ENCODE measurements at places on chromosomes 1 and 21.
A peak's percentile ranks its signal among the peaks of the same experiment; 100 is the strongest.

- peak; percentile 49 for DNase-seq
Measured at GRCh38 chr1:205488074-205488723, 16.3 kb upstream of the CDK18 start.

DNA sequence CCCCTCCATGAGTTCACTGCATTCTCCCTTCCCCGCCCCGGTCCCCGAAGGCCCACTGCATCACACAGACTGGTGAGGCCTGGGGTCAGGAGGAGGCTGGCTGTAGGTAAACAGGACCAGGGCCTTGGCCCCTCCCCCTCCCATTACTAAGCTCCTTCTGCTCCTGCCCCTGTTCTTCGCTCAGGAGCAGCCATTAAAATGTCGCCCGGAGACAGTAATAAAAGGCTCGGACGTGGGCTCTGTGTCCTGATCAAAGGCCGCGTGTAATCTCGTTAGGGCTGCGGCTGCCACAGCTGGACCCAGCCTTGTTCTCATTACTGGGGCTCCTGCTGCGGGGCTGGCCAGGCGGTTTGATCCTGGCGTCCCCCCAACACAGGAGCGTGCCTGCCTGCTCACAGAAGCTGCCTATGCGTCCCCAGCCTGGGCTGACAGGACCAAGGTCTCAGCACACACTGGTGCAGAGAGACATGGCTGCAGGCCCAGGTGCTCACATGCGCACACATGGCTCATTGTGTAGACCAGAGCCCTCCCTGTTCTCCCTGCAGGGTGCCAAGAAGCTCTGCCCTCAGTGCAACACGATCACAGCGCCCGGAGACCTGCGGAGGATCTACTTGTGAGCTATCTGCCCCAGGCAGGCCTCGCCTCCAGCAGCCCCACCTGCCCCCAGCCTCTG, 24.0 kb downstream of the TMEM53 start:
- DNase-seq: no peak

DNA sequence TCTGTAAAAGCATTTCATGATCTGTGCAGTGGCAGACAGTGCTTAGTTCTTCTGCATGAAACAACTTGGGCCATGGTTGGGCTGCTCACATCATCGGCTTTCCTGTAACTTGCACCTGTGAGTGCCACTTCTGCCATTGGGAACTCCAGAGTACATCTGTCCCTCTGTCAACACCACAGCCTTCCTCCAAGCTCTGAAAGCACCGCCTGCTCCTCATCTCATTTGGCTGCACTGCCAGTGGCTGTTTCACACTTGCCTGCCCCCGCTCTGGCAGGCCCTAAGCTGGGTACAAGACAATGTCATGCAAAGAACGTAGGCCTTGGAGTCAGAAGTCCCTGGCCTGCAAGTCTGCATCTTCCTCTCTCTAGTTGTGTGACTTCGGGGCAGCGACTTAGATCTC, 46.4 kb downstream of the DDX20 start:
- no peak for DNase-seq

DNA sequence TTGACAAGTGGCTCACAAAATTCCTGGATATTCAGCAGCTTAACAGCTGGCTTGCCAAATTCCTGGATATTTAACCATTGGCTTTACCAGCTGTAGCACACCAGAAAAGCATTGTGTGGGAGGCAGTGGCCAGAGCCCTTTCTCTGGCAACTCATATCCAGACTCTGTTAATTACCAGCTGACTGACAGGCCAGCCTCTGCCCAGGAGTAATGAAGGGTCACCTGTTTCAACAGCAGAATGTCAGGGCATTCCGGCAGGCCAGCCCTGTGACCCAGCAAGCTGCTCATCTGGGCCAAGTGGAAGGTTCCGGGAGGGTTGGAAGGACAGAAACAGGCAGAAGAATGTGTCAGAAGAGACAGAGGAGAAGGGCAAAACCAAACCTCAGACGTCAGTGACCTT, 35.2 kb upstream of the KIRREL1 start:
- no peak for DNase-seq

- DNase-seq: no peak
Measured at GRCh38 chr1:91053630-91054029, 31.8 kb upstream of the ZNF644 start.

- DNase-seq: no peak
Measured at GRCh38 chr1:209835782-209836298, 8.1 kb downstream of the UTP25 start.

DNA sequence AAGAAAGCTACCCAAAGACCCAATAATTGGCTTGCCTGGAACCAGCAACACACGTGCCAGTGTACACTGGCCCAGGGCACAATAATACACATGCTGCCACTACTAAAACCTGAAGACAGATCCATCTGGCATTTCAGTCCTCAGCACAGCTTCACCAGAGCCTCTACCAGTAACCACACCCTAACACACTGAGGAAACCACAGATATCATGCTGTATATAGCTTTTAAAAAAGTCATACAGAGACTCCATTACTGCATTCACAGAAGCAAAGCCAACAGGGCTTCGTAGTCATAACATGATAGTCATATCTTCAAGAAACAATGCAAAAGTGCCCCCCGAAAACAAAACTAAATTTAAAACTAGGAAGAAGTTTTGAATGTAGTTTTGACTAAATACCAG, 40.6 kb upstream of the NEGR1 start:
- DNase-seq: no peak

DNA sequence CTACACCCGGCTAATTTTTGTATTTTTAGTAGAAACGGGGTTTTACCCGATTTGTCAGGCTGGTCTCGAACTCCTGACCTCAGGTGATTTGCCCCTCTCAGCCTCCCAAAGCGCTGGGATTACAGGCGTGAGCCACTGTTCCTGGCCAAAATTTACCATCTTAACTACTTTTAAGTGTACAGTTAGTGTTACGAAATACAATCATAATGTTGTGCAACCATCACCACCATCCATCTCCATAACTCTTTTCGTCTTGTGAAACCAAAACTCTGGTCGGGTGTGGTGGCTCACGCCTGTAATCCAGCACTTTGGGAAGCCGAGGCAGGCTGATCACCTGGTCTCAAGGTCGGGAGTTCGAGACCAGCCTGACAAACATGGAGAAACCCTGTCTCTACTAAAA, 14.1 kb upstream of the ZBTB40 start:
- no peak for DNase-seq

GRCh38 chr21:46159390-46159789, 4.0 kb upstream of the FTCD start:
- no peak for DNase-seq

- DNase-seq: peak; percentile 74
Measured at GRCh38 chr1:32201011-32201855, 838 bp downstream of the CCDC28B start.

- no peak for DNase-seq
Measured at GRCh38 chr1:4428711-4429110, 225.7 kb upstream of the AJAP1 start.

DNA sequence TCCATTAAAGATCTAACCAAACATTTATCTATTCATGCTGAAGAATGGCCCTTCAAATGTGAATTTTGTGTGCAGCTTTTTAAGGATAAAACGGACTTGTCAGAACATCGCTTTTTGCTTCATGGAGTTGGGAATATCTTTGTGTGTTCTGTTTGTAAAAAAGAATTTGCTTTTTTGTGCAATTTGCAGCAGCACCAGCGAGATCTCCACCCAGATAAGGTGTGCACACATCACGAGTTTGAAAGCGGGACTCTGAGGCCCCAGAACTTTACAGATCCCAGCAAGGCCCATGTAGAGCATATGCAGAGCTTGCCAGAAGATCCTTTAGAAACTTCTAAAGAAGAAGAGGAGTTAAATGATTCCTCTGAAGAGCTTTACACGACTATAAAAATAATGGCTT, 81.2 kb downstream of the PRDM2 start:
- no peak for DNase-seq

DNA sequence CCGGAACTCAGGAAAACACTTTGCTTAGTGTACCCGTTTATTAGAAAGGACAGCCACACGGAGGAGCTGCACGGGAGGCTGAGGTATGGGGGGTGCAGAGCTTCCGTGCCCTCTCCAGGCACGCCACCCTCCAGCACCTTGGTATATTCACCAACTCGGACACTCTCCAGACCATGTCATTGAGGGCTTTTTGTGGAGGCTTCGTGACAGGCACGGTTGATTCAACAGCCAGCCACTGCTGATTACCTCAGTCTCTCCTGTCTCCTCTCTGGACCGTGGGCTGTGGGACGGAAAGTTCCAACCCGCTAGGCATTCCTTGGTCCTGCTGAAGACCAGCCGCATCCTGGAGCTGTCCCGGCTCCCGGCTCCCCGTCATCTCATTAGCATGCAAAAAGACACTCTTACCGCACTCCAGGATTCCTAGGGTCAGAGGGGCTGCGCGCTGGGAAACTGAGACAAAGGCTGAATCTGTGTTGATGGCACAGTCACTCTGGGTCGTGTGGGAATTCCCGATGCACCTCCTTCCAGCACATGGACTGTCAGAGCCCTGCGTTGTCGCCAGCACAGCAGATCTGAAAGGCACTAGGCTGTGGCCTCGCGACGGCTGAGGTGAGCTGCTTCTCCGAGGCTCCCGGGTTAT, 65.6 kb downstream of the PRKCZ start:
- DNase-seq: no peak

- no peak for DNase-seq
Measured at GRCh38 chr1:240426051-240426450, 185.9 kb downstream of the GREM2 start.

GRCh38 chr1:209051570-209051969, 531.9 kb upstream of the CAMK1G start:
- no peak for DNase-seq

GRCh38 chr1:108059945-108060344, 95.0 kb upstream of the VAV3 start:
- DNase-seq: no peak

DNA sequence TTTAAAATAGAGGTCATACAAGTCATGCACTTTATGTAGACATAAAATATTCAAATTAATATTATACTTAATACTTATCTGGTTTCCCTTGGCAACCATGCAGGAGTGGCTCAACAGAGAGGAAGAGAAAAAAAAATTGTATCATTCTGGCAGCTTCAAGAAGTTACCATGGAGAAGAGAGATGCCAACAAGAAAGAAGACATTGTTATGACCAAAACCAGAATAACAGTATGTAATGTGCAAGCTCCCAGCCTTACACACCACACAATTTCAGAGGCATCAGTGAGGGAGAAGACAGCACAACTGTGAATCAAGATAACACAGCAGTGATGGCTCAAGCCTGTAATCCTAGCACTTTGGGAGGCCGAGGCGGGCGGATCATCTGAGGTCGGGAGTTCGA, 49.1 kb upstream of the RCOR3 start:
- no peak for DNase-seq

DNA sequence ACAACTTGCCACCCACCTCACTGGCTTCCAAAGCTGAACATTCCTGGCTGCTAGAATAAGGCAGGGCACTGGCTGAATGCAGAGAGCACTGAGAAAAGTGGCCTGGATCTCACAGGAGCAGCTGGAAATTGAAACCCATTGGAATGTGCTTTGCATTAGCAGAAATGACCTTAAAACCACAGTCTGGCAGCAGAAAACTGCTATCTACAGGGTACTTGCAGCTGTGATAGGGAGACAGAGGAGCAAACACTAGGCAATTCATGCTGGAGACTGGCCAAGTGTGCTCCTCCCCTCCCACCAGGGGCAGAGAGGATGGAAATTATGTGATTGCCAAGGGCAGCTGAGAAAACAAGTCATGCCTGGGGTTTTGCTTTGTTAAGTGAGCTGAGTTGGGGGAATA, 47.2 kb downstream of the HSD3B1 start:
- no peak for DNase-seq

DNA sequence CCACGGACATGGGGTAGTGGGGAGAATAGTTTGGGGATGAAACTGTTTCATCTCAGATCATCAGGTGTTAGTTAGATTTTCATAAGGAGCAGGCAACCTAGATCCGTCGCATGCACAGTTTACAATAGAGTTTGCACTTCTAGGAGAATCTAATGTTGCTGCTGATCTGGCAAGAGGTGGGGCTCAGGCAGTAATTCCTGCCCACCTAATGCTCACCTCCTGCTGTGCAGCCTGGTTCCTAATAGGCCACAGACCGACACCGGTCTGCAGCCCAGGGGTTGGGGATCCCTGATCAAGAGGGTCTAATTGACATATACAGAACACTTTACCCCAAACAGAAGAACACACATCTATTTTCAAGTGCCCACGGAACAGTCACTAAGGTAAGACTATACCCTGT, 275.1 kb downstream of the PTPRU start:
- DNase-seq: no peak

DNA sequence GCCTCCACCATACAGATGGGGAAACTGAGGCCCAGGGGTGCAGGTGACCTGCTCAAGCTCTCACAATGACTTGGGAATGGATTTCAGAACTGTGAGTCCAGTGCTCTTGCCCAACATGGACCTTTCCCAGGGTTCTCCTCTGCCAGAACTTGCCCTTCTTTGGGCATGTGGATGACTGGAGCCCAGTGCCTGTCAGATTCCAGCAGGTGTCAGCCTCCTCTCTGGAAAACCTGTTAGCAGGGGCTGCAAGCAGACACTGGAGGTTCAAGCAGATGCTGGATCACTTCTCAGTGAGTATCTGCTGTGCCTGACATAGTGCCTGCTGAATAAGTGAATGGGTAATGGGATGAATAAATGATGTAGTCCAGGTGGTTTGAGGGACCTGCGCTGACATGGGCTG, 314.2 kb upstream of the POU3F1 start:
- DNase-seq: no peak

GRCh38 chr1:15542388-15543250, 16.0 kb downstream of the DNAJC16 start:
- no peak for DNase-seq

GRCh38 chr1:116753312-116753711, 918 bp upstream of the CD2 start:
- DNase-seq: no peak

DNA sequence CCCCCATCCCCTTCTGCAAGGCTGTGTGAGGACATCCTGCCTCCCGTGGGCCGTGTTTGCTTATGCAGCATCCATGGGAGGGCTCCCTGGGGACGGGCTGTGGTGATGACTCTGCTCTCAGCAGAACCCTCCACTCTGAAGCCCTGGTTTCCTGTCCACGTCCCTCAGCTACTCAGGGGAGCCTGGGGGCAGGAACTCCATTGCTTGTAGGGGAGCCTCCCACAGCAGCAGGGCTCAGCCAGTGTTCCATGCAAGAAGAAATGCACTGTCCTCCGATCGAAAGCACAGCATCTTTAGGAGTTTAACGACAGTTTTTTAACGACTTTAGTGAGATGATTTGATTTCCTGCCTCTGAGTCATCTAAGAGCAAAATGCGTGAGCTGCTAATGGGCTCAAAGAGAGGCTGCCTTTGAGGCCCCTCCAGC, 8.3 kb upstream of the KCNAB2 start:
- no peak for DNase-seq

- DNase-seq: no peak
Measured at GRCh38 chr1:23357138-23357908, 12.3 kb downstream of the ZNF436 start.

DNA sequence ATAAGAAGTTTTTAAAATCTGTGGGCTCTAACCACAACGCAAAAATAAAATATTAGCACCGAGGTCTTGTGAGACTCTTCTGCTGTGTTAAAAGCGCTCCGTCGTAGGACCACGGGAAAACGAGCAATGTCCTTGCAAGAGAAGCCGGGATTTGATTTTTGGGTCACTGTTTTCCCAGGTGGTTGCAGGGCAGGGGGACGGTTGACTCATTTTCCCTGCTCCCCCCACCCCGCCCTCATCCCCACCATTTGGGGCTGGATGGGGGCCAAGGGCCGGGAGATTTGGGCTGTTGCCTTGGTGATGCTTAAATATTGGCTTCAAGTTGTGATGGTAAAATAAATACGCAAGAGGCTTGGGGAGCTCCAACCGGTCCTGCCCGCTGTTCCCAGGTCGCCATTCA, 67.6 kb upstream of the SLC25A33 start:
- no peak for DNase-seq

GRCh38 chr1:1176931-1177330, 3.3 kb downstream of the TTLL10 start:
- no peak for DNase-seq

- no peak for DNase-seq
Measured at GRCh38 chr1:218548764-218549163, 203.6 kb downstream of the TGFB2 start.
